ENCODE measurements at places on chromosomes 7 and 10.

- no peak for DNase-seq
Observed at GRCh38 chr7:24595671-24596418, 22.6 kb downstream of the PALS2 start.

GRCh38 chr10:99945263-99945662, 64.5 kb downstream of the DNMBP start:
- DNase-seq, result no peak

GRCh38 chr10:88388324-88388723, 194.8 kb downstream of the RNLS start:
- DNase-seq, result no peak

DNA sequence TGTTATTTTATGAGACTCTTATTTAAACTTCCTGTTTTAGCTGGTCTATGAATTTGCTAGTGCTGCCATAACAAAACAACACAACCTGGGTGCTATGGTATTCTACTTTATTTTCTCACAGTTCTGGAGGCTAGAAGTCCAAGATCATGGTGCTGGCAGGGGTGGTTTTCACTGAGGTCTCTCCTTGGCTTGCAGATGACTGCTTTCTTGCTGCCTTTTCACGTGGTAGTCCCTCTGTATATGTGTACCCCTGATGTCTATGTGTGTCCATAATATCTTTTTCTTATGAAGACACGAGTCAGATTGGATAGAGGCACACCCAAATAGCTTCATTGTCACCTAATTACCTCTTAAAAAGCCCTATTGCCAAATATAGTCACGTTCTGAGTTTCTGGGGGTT, 270.5 kb downstream of the BMPER start:
- DNase-seq, result no peak

- DNase-seq, result no peak
Observed at GRCh38 chr10:84401854-84402611, 73.6 kb downstream of the CCSER2 start.

GRCh38 chr7:49001610-49002033, 77.3 kb downstream of the CDC14C start:
- DNase-seq, result peak; percentile 1

DNA sequence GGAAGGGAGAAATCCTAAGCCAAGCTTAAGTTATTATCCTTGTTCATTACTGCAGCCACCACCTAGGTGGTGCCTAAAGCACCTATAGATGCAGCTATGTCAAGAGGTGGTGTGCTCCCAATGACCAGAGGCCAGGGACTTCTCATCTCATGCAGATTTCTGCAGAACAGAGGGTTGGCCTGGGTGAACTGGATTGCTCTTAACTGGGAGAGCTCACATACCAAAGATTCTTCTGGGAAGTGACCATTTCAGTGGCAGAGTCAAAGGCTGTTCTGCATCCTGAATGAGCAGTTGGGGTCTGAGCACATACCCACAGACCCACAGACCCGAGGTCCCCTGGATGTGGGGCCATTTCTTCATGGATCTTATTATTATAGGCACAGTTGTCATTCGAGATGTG, 2.1 kb upstream of the CRHR2 start:
- DNase-seq, result no peak

DNA sequence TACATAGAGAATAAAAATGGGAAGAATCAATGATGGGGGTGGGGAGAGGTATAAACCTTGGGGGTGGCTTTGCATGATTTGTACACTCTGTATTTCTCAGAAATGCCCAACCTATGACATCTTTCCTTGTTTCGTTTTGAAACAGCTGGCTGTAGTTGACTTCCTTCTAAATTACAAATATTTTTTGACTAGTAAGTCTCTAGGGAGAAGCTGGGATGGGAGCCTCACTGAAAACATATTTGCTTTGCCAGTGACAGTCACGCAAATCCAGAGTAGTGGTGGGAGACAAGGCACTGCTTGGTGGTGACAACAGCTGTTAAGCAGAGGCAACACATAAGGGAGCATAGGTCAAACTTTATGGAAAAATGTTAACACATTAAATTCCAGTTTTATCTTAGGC, 440.5 kb downstream of the SEMA3D start:
- DNase-seq, result no peak

DNA sequence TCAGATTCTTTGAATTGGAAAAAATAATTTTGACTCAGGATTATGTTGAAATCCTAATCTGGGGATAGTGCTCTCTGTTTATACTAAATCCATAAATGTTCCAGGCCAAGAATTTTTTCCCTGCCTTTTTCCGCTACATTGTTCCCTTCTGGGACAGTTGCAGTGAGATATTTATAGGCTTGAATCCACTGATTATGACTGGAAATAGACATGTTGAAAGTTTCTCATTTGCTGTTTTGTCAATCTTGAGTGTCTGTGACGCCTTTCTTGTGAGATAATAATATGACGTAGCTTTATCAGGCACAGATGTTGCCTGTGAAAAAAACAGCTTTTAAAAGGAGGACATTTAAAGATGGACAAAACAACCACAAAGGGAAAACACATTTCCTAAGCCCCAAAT, 155.9 kb downstream of the ARID5B start:
- DNase-seq, result no peak

DNA sequence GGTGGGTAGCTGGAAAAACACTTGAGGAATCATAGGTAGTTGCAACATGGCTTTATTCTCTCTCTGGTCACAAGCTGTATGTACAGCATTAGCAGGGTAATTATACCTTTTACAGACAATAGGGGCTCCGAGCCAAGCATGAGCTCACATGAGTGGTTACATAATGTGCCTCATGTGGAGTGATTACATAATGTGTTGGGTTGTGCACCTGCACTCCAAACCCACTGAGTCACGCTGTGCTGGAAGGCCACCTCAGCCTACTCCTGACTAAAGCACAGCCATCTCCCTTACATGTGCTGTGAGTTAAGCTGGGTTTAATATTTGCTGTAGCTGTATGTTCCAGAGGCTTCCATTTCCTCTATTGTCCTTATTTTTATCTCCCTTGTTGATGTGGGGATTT, 348.7 kb upstream of the SEMA3C start:
- no peak for DNase-seq

GRCh38 chr7:18337048-18337809, 158.3 kb upstream of the HDAC9 start:
- DNase-seq, result no peak

GRCh38 chr7:121053219-121053618, 64.7 kb downstream of the CPED1 start:
- DNase-seq, result no peak

DNA sequence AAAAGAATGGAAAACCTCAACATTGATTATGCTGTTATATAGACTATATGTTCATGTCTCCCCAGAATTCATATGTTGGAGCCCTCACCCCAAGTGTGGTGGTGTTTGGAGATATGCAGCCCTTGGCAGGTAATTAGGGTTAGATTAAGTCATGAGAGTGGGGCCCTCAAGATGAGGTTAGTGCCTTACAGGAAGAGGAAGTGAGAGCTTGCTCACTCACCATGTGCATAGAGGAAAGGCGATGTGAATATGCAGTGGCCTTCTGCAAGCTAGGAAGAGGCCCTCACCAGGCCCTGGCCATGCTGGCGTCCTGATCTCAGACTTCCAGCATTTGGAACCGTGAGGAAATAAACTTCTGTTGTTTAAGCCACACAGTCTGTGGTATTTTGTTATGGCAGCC, 14.8 kb downstream of the ZNF33A start:
- DNase-seq, result no peak

DNA sequence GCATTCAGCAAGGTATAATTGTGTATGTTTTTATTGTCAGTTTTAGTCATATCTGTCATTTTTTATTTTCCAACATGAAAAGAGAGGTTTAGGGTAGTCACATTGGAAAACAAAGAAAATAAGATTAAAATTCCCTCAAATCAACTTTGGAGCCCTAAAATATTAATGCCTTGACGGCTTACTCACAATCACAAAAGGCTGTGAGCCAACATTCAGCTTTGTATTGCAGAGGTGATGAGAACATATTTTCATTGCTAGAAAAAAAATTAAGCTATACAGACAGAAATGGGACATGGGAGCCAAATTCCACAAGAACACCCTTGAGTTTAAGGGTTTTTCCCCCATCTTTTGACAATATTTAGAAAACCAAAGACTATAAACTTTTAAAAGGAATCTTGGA, 30.2 kb downstream of the CALD1 start:
- no peak for DNase-seq

GRCh38 chr10:24606021-24606420, 117.7 kb downstream of the ARHGAP21 start:
- no peak for DNase-seq

GRCh38 chr10:110378533-110379108, 73.9 kb upstream of the SMNDC1 start:
- no peak for DNase-seq

DNA sequence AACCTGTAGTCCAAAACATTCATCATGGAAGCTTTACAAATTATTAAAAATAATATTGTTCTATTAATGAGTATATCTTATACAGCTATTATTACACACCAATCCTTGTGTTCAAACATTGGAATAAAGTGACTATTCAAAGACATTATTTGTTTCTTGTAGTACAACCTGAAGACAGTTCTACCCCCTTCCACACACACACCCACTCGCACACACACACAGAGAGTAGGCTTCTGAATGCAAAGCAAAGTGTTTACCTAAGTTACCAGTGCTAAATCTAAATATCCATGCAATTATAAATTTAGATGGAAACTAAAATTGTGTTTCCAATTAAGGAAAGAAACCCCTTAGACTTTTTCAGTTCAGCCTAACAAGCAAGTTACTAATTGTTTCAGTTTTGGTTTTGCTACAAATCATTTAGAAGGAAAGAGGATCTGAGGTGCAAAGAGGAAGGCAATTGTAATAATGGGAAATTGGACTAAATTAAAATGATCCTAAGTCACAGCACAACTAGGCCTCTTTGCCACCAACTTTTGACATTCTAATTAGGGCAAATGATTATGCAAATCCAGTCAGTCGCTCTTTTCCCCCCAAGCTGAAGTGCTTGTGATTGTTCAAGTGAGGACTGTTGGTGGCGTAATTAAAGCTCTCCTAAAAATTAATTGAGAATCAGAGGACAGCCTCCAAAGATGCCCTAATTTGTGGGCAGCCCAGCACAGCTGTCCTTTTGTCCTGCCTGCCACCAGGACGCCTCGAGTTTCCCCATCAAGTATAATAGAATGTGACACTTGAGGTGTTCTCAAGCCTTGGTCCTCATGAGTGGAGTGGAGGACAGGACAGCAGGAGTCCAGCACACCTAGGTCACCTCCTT, 19.9 kb upstream of the ATOH7 start:
- no peak for DNase-seq

GRCh38 chr7:70698219-70698832, 433.6 kb upstream of the GALNT17 start:
- no peak for DNase-seq

DNA sequence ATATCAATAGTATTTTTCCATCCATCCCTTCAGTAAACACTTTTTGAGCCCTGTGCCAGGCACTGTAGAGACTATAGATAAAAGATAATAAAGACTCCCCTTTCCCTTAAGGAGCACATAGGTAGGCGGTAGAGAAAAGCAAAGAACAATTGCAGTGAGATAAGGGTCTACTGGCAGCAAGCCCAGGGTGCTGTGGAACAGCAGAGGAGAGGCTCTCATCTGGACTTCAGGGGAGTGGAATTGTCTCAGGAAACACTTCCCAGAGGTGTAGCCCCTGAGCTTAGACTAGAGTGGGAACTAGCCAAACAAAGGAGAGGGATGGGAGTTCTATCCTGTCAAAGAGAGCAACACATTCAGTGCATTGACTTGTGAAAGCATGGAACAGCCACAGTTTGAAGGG, 102.0 kb downstream of the NRF1 start:
- no peak for DNase-seq

DNA sequence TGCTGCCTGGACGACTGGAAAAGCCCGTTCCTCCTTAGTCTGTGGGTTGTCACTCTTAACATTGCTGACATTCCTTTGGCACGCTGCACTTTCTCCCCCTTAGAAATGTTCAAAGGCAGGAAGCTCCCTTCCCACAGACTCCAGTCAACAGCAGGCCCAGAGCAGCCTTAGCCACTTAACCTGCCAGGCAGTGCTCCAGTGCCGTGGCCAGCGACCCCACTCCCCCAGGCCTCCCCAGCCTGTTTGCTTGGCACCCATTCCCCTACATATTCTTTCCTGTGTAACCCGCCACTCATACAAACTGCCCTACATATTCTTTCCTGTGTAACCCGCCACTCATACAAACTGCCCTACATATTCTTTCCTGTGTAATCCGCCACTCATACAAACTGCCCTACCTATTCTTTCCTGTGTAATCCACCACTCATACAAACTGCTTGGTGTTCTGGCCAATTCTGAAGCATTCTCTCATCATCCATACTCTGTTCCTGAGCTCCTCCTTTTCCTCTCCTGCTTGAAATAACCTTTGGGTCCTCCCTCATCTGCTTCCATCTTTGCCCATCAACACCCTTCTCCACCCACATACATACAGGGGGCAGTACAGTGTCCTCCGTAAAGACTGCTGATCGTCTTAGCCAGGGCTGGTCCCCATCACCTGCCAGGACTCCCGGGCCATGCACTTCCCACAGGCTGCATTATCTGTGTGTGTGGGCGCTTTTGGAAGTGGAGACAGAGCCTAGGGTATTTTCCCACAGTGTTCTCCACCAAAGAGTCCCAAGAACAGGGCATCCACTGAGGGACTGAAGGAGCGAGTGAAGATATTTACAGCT, 57.3 kb downstream of the ADARB2 start:
- DNase-seq, result no peak

DNA sequence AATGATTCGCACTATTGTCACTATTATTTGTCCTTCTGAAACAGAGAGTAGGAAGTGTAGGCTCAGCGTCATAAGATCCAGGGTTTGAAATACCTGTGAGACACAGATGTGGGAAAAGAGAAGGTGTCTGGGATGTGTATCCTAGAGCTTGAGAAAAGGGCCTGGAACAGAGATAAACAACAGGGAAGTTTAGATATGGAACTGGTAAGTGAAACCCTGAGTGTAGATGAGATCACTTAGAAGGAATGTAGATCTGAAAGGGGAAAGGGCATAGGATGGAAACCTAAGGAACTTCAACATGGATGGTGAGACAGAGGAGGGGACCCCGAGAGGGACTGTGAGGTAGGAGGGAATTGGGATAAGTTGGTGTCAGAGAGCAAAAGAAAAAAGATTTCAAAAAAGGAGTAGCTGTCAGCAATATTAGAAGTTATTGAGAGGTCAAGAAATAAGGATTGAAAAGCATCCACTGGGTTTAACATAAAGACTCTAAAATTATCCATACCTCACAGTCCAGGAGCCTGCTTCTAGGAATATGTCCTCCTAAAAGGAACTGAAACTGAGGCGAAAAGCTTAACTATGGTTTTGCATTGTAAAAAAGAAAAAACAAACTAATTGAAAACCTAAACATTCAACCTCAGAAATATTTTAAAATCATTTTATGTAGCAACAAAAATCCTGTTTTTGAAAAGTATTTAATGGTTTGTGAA, 119.2 kb upstream of the NPVF start:
- no peak for DNase-seq
